Activated CD4-positive, alpha-beta T cell treated with anti-CD3 and anti-CD28 coated beads for 36 hours (primary cell): ENCODE measurements at places on chromosomes 5 and 9.

DNA sequence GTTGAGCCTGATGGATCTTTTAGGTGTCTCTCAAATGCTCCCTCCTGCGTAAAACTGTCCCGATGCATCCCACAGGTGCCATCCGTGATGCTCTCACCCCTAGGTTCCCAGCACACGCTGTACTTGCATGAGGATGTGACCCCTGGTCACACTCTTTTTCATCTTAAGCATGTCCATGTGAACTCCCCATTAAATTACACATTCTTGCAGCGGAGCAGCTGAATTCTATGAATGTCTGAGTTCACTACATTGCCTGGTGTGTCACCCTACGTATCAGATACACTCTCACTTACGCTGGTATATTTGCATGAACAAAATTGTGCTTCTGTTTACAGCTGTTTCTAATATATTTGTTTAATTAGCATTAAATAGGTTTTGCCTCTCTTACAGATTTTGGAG lies 105.3 kb upstream of the RETREG1 start:
- no peaks in the 10 kb centered on the region for H3K36me3 ChIP-seq
- H3K27ac ChIP-seq = no peak overlapping the region
- H3K4me3 ChIP-seq = no peak overlapping the region
- no peaks in the 10 kb centered on the region for H3K27me3 ChIP-seq

DNA sequence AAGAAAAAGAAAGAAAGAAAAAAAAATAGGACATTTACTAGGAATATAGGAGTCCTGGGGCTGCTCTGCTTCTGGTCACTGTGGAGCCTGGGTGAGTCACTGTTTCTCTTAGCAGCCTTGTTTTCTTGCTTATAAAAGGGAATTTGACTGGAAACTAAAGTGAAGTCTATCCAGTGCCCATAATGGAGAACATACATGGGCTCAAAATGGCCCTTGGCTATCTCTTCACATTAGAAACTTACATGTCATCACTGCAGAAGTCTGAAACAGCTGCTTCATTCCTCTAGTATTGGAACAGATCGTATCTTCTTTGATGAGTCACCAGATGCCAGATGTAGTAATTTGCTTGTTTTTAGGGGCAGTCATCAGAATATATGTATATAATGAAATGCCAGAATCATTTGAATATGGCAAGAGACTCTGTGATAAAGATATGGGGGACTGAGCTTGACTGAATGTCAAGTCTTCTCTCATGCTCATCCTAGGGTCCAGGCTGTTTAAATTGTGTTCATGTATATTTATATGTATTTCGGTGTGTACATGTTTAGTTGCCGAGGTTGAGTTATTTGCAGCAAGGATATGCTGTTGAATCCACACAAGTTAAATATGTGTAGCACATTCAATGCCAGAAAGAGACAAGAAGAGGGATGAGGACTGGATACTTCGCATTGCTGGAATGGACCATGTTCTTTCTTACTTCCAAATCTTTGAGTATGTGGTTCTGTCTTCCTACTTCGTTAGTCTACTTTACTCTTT lies 56.7 kb downstream of the SGCD start:
- H3K4me1 ChIP-seq = no peaks in the 10 kb centered on the region
- no peak overlapping the region for H3K27ac ChIP-seq
- no peak overlapping the region for H3K4me3 ChIP-seq
- no peak for DNase-seq

- no peak overlapping the region for H3K27ac ChIP-seq
- peak overlapping the region; percentile 38 for H3K4me3 ChIP-seq
- peak; percentile 41 for DNase-seq
- no peaks in the 10 kb centered on the region for H3K4me1 ChIP-seq
These were observed 1425.4 kb downstream of the FOXD4L5 start for GRCh38 chr9:63859475-63860215.

DNA sequence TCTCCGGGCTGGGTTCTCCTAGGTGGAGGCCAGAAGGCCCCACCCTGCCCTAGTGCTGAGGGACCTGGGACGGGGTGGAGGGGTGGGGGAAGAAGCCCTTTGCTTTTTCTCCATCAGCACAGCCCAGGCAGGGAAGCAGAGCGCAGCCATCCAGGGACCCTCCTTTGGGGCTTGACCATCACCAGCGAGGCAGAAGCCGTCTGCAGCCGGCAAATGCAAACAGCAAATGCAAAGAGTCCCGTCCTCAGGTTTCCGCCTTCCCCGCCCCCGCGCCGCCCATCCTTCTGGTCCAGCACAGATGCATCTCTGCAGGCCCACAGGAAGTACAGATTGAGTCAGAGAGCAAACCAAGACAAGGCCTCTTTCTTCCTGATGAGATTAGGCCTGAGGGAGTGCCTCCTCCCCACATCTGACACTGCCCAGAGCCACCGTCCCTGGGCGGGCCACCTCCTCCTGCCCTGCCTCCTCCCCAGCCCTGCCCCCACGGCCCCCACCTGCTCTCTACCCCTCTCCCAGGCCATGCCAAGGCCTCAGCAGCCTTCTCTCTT lies 23.4 kb downstream of the CORO2A start:
- H3K4me3 ChIP-seq = no peak overlapping the region
- H3K4me1 ChIP-seq = peaks cover 28% of the 10 kb centered on the region
- no peaks in the 10 kb centered on the region for H3K36me3 ChIP-seq
- H3K27ac ChIP-seq = peak overlapping the region; percentile 47
- DNase-seq = peak; percentile 61
- no peaks in the 10 kb centered on the region for H3K27me3 ChIP-seq

DNA sequence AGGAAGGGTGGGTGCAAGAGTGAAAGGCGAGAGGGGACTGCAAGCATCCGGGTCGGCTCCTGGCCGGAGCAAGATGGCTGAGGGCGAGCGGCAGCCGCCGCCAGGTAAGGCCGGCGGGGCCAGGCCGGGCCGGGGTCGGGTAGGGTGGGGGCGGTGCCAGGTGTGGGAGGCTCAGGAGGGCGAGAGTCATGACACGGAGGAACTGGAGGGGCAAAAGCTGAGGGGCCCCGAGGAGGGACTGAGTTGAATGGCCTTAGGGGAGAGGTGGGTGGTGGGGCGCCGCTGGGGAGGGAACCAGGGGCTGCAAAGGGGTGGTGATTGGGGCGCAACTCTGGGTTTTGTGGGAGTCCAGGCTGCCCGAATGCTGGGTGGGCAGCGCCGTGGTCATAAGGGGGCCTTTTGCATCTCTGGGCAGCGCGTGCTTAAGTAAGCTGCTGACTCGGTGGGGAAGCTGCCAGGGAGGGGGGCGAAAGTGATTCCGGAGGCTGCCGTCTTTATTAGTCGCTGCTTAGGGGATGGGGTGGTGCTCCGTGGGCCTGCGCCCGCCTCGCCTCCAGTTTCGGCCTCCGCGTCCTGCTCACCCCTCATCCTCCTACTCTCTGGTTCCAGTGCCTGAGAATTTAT lies 425 bp downstream of the PTPA start:
- no peaks in the 10 kb centered on the region for H3K27me3 ChIP-seq
- peak; percentile 56 for DNase-seq
- peak overlapping the region; percentile 90 for H3K27ac ChIP-seq
- H3K4me1 ChIP-seq = peaks cover 39% of the 10 kb centered on the region
- H3K36me3 ChIP-seq = no peaks in the 10 kb centered on the region
- peak overlapping the region; percentile 93 for H3K4me3 ChIP-seq
